CD4-positive, alpha-beta T cell treated with Interleukin-6 at 100 ng/mL for 8 hours (primary cell): ENCODE measurements at places on chromosomes 4 and X.

DNA sequence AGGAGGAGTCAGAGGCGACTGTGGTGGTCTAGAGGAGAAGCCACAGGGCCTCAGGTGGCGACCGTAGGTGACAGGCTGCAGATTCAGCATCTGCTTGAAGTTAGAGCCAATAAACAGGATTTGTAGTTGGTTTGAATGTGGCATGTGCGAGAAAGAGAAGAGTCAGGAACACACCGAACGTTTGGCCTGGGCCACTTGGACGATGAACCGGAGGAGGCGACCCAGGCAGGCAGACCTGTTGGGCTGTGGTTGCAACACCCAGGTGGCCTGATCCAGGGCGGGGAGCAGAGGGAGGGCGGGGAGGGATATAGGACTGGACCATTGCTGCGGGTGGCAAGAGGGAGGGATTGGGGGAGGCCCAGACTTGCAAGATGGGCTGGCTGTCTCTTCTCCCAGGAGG lies 10.0 kb upstream of the PSAPL1 start:
- no peak for DNase-seq

DNA sequence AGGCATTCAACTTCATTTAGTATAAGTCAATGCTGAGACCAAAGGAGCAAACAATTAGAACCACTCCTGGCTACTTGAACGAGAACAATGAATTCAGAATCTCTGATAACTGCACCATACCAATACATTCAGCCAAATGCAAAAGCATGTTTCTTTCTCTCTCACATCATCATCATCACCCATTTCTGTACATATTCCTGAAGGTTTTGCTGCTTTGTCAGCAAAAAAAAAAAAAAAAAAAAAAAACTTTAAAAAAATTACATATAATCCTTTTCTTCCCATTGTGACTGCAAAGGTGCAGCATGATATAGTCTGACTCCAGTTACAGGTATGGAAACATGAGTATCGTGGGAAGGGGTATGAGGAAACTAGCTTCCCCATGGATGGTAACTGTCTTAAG lies 35.6 kb downstream of the FBXW7 start:
- no peak for DNase-seq

GRCh38 chr4:130099105-130099504 lies 1003.2 kb downstream of the C4orf33 start:
- no peak for DNase-seq

DNA sequence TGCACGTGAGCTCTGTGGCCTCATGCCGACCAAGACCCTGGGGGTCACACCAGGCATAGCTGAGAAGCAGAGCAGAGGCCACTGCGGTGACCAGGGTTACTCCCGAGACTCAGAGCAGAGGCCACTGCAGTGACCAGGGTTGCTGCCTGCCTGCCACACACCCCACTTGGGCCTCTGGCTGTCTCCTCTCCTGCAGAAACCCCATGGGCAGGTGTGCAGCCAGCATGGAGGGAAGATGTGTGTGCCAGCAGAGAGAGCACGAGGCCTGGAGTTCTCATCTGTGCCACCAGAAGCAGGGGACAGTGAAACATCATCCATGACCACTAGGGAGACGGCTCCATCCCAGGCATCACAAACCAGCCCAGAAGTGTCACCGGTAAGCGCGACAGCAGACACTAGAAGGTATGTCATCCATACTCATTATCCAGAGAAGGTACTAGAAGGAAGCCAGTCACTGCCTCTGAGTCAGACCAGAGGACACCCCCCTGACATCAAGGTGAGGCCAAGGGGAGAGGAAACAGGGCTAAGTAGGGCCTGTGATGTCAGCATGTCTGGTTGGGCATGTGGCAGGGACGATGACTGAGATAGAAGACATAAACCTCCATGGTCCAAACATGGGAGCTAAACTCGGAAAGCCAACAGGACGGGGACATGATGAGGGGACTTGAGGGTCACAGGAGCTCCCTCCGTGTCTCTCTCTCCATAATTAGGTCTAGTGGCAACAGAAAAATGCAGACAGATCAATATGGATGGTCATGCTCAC lies 24.2 kb upstream of the SPON2 start:
- no peak for DNase-seq

DNA sequence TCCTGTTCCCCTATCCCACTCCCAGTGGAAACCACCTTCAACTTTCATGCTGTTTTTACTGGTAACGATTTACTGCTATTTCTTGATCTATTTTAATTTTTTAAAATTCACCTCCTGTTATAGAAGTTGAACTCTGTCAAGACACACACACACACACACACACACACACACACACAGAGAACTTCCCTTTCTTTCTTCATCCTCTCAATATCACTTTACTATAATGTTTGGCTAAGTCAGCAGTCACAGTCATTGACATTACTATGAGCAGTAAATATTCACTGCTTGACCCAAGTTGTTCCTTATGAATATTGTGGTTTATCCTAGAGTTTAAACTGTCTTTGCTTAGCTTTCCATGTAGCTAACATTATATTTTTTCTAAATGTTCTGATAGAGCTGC lies 24.0 kb upstream of the SGMS2 start:
- no peak for DNase-seq

DNA sequence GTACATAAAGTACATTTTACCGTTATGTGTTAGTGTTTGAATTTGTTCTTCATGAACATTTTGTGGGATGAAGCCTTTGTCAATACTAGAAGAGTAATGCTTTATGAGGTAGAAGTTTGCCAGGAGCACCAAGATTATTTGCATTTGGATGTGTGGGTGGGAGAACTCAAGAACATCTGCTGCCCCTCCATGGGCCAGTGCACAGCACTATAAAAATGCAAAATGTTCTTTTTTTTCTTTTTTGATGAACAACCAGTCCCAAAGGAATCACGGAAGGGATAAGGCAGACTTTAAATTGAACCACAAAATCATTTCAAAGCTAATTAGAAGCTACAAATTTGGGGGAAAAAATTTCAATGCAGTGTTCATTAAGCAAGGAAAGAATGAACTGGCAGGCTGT lies 300.3 kb upstream of the NWD2 start:
- DNase-seq, result no peak
